CD4-positive, alpha-beta T cell treated with Interleukin-4 for 4 hours (primary cell): ENCODE measurements at places on chromosomes 6 and 20.

GRCh38 chr6:7546896-7547295, 5.4 kb downstream of the DSP start:
- no peak for DNase-seq

DNA sequence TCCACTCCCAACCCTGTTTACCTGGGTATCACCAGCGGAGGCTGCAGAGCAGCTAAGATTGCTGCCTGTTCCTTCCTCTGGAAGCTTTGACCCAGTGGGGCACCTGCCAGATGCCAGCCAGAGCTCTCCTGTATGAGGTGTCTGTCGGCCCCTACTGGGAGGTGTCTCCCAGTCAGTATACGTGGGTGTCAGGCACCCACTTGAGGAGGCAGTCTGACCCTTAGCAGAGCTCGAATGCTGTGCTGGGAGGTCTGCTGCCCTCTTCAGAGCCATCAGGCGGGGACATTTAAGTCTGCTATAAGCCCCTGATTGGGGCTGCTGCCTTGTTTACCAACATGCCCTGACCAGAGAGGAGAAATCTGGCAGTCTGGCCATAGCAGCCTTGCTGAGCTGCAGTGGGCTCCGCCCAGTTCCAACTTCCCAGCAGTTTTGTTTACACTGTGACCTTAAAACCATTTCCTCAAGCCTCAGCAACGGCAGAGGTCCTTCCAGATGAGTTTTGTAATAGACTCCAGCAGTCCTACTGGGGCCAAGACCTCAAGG, 2.8 kb downstream of the RAET1E start:
- no peak for DNase-seq

- no peak for DNase-seq
Observed at GRCh38 chr6:157488058-157488457, 107.1 kb downstream of the ZDHHC14 start.

GRCh38 chr20:44129911-44130718, 56.9 kb downstream of the JPH2 start:
- no peak for DNase-seq

DNA sequence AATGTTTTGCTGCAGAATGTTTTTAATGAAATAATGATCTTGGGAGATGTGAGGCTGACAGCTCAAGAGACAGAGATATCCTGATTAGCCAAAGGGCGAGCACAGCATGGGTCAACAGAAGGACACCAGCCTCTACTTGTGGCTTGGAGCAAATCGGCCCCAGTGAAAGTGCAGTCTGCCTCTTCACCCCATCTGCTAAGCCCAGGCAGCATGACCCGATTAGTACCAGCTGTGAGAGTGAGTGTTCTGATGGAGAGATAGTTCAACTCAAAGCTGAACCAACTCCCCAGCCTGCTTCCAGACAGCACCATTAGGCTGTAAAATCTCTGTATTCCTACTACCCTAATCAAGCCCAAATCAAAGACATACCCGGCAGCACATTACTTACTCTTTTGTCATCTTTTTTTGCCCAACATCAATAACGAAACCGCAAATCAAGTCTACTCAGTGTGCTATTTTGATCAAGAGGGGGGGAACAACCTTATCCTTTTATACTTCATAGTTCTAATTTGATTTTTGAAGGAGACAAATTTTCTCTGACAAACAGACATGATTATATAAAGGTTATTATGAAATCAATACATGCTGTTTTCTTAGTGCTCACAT, 514.1 kb upstream of the NRSN1 start:
- DNase-seq, result no peak

- no peak for DNase-seq
Observed at GRCh38 chr6:1906609-1907008, 296.9 kb downstream of the FOXC1 start.

DNA sequence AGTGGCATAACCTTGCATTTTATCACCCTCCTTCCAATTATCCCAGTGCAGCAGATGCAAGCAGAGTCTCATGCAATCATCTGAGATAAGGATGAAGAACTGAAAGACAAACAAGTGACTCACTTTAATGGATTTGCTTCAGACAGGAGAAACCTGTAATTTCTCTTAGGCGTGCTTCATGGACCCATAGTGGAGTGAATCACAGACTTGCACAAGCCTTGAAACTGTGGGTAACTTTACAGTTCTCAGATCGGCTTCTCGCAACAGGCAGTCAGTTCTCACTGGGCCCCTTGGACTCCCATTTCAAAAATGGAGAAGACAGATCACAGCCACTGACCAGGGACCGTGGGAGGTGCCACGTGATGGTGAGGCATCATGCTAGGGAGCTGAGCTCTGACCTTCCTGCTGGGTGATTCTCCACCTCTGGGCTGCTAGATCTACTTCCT, at the start of gene ADGRF4:
ADGRF4 (plus strand) TSS at position 239 of the 446 bp plus-strand sequence. CDS start 8,666 bp downstream, outside the sequence.
- DNase-seq, result no peak

- no peak for DNase-seq
Observed at GRCh38 chr6:161748535-161749416, 474.9 kb upstream of the AGPAT4 start.

DNA sequence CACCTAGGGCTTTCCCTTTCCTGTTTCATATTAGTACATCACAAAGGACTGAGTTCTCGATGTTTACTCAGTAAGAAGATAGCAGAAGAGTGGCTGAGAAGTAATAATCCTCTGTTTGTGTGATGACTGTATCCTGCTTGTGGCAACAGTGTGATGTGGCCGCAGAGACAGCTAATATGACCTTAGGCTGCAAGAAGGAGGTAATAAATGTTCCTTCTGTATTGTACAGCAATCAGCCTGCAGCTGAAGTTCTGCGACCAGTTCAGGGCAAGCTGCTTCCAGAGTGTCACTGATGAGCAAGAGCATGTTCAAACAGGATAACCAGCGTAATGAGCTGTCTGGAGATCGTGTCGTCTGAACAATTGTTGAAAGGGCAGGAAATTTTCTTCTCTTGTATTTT, 70.9 kb downstream of the OPN5 start:
- no peak for DNase-seq

- DNase-seq, result no peak
Observed at GRCh38 chr20:50292591-50293283, 102.1 kb downstream of the CEBPB start.

DNA sequence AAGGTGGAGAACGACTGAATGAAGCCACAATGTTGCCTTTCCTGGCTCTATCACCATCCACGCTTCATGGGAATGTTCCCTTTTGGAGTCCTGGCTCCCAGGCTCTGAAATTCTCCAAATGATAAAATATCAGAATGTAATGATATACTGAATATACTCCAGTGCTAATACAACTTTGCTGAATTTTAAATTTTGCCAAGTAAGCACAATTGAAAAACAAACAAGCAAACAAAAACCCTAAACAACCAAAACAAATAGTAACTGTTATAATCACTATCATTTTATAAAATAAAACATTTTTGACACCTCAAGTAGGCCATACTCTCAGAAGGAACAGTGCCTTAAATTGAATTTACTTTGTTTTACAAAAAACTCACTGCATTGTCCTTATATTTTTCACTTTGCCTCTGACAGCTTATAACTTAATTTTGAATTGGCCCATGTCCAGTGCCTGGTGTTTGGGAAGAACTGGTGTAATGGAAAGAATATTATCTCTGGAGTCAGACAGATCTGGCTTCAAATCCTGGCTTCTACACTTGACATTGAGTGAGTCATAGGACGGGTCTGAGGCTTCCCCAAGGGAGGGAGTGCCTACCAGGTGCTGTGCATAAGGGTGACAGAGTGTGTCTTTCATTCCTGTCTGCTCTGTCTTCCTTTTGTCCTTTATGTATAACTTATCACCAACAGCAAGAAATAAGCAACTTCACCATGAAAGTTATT, 698.3 kb downstream of the EPM2A start:
- DNase-seq, result no peak

DNA sequence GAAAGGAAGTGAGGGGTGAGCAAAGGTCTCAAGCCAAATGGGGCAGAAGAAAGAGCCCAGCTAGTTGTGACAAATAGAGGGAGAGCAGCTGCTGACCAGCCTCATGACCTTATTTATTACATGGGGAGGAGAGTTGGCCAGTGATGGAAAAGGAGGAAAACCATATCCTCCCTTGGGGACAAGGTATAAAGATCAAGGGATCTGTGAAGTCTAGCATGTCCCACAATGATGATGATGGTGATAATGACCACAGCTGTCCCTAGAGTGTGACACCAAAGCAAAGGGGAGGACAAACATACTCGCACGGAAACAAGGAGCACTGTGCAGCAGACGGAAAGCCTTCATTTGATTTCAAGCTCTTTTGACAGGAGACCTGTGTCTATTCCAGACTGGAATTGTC, 190.4 kb upstream of the MCHR2 start:
- DNase-seq, result no peak

DNA sequence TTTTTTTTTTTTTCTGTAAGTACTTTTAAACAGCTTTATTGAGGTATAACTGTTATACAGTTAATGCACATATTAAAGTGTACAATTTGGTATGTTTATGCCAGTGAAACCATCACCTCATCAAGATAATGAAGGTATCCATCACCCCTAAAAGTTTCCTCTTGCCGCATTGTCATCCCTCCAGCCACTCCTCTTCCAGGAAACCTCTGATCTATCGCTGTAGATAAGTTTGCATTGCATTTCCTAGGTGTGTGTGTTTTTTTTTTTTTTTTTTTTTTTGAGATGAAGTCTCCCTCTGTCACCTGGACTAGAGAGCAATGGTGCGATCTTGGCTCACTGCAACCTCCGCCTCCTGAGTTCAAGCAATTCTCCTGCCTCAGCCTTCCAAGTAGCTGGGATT, 3.1 kb downstream of the SLX4IP start:
- DNase-seq, result peak; percentile 11
